ENCODE measurements at places on chromosomes 5 and 9. TPM values are rescaled to one million over a fixed set of nuclear protein-coding genes. Genes with fewer than 3 reads are reported as not detected.

The CD72 gene
- 0.71 TPM for total RNA-seq

The TAF11L9 gene
- total RNA-seq: not detected

The FAXDC2 gene
- 11.0 TPM for total RNA-seq

The SHISAL2B gene
- total RNA-seq: not detected

The SLC1A3 gene
- total RNA-seq: 12.7 TPM

The RXFP3 gene
- not detected for total RNA-seq

The DRD1 gene
- not detected for total RNA-seq

The PRLR gene
- total RNA-seq: 0.15 TPM
